PC-9 (cell line): ENCODE measurements at places on chromosomes 2 and 18.

DNA sequence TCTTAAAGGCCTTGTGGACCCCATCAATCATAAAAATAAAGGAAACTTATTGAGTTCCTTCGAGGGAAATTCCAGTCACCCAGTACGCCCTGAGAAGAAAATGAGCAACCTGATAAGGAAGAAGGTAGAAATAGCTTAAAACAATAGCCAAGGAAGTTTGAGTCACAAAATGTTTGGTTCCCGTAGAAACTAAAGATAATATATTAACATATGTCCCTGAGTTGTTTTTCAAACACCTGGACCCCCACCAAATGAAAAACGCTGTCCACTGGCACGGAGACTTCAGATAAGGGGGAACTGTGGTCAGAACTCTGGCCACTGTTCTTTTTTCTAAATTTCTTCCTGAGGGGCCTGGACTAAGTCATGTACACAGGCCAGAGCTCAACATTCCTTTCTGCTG, 669.1 kb downstream of the ADCYAP1 start:
- H3K36me3 ChIP-seq: no peaks in the 10 kb centered on the region
- no peak for DNase-seq
- H3K4me1 ChIP-seq: no peaks in the 10 kb centered on the region

DNA sequence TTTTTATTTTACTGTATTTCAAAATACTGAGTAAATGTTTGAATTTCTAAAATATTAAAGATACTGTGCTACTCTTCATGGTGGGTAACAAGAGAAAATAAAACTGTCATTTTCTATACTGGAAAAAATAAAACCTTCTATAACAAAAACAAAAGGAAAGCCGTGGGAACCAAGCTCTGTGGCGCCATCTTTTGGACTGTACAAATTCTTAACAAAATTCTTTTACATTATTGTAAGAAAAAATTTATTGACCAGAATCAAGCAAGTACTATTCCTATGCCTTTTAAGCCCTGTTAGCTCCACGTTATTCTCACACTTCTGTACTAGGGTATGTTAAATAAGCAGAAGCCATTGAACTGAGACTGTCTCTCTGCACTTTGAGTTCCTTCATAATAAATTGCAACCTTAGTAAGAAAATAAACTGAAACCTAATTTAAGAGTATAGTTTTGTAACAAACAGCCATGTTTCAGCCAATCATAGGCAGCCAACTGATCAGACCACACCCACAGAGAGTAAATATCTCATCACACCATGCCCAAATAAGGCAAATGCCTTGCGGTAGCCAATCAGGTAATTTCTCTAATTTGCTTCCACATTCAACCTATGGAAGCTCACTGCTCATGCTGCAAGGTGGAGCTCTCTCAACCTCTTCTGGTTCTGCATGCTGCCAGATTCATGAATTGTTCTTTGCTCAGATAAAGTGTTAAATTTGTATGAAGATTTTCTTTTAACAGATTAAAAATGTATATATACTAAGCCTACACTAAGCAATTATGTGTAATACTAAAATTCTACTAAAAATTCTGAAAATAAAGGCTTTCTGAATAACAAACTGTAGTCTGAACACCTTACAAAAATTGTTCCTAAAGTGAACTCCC, 42.2 kb downstream of the HIBCH start:
- no peaks in the 10 kb centered on the region for H3K36me3 ChIP-seq
- H3K4me3 ChIP-seq: no peak overlapping the region
- H3K4me1 ChIP-seq: no peaks in the 10 kb centered on the region
- no peaks in the 10 kb centered on the region for H3K27me3 ChIP-seq

GRCh38 chr2:15222856-15223255, 338.3 kb downstream of the NBAS start:
- H3K36me3 ChIP-seq: no peaks in the 10 kb centered on the region
- no peaks in the 10 kb centered on the region for H3K4me1 ChIP-seq
- no peak for DNase-seq
- H3K27ac ChIP-seq: no peak overlapping the region

DNA sequence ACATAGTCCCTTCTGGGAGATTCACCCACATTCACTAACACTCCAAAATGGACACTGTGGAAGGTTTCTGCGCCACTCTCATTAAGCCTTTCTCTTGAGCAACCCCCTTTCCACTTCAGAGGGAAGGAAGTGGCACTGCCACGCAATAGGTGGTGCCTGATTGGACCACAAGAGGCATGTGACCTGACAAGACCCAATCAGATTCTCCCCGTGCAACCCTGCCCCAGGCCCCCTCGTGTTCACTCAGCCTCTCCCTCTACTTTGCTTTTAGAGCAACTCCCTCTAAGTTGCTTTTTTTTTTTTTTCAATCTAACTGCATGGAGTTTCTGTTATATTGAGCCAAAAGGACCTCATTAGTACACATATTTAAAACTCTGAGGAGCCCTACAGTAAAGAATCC, 158.0 kb downstream of the EN1 start:
- no peak for DNase-seq
- no peaks in the 10 kb centered on the region for H3K36me3 ChIP-seq
- H3K27me3 ChIP-seq: no peaks in the 10 kb centered on the region
- no peak overlapping the region for H3K4me3 ChIP-seq

GRCh38 chr2:164840930-164841718, 499 bp downstream of the COBLL1 start:
- H3K4me3 ChIP-seq: peak overlapping the region; percentile 85
- peak overlapping the region; percentile 69 for H3K27ac ChIP-seq
- H3K4me1 ChIP-seq: peaks cover 19% of the 10 kb centered on the region
- no peaks in the 10 kb centered on the region for H3K27me3 ChIP-seq
- H3K36me3 ChIP-seq: no peaks in the 10 kb centered on the region
